ENCODE measurements at places on chromosomes 2 and 18. TPM values are rescaled to one million over a fixed set of nuclear protein-coding genes. Genes with fewer than 3 reads are reported as not detected.

Gene CHST9
- total RNA-seq, result 19.6 TPM

Gene LRPPRC
- total RNA-seq, result 96.6 TPM

Gene DLGAP1
- total RNA-seq, result 5.2 TPM

DNA sequence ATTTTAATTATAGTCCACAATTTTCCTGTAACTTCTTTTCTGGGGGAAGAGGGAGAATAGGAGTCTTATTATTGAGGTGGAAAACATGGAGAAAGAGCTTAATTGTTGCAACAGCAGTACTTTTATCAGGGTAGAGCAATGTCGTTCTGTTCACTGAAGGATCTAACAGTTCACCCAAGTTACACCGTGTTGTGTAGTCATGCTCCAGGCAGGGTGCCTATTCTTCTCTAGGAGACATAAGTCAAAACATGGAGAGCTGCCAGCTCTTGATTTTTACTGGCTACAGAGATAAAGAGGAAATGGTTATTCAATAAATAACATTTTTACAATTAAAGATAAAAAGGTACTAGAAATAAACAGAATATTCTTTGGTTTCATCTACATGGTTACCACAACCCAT is 594.3 kb upstream of the NETO1 start:
- no peaks in the 10 kb centered on the region for H3K36me3 ChIP-seq
- no peak overlapping the region for H3K4me3 ChIP-seq
- H3K27ac ChIP-seq, result no peak overlapping the region
- H3K27me3 ChIP-seq, result no peaks in the 10 kb centered on the region

- H3K27ac ChIP-seq, result no peak overlapping the region
- H3K27me3 ChIP-seq, result peaks cover 2% of the 10 kb centered on the region
- peaks cover 2% of the 10 kb centered on the region for H3K4me1 ChIP-seq
Measured at GRCh38 chr2:190837420-190837819, 43.2 kb upstream of the GLS start.

DNA sequence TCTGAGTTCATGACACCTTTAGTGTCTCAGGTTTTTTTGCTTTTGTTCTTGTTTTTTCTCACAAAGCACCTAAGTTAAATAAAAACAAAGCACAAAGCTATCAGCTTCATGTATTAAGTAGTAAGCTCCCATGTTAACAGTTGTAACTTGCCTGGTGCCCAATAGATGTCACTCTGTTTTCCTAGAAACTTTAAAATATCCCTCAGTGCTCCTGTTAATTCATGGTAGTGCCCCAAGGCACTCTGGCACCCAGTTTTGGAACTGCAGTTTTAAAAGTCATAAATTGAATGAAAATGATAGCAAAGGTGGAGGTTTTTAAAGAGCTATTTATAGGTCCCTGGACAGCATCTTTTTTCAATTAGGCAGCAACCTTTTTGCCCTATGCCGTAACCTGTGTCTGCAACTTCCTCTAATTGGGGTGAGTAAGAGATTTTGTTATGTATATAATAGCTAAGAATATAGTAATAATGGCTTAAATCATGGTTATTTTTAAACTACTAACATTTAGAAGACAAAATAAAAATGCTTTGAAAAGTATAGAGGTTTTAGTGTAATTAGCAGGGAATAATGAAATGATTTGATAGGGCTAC is 555.0 kb upstream of the TMEFF2 start:
- no peak overlapping the region for H3K4me3 ChIP-seq
- no peaks in the 10 kb centered on the region for H3K27me3 ChIP-seq
- H3K36me3 ChIP-seq, result no peaks in the 10 kb centered on the region
- H3K4me1 ChIP-seq, result no peaks in the 10 kb centered on the region
- H3K27ac ChIP-seq, result no peak overlapping the region

GRCh38 chr2:156396126-156396525 is 40.1 kb upstream of the GPD2 start:
- no peak overlapping the region for H3K27ac ChIP-seq
- peaks cover 2% of the 10 kb centered on the region for H3K36me3 ChIP-seq
- no peak overlapping the region for H3K4me3 ChIP-seq
- peaks cover 11% of the 10 kb centered on the region for H3K4me1 ChIP-seq
- H3K27me3 ChIP-seq, result no peaks in the 10 kb centered on the region
- DNase-seq, result peak; percentile 63

DNA sequence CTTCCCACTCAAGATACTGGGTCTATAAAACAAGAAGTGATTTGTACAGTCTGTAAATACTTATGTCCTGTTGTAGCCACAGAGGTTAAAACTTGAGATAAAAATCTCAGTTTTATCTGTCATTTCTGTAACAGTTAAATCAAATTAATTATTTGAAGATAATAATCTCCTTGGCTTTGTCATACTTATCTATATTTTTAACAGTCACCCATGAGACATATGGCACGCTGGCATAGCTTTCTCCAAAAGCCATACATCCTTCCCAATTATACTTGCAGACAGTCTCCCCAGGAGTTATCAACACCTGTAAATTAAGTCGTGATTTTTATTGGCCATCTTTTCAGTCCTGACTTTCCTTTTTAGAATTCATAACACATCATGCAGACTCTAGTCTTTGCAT is 68.9 kb upstream of the UNC80 start:
- no peaks in the 10 kb centered on the region for H3K36me3 ChIP-seq
- DNase-seq, result no peak
- no peak overlapping the region for H3K4me3 ChIP-seq
- H3K27me3 ChIP-seq, result no peaks in the 10 kb centered on the region

GRCh38 chr2:85734942-85735608 is 18.7 kb upstream of the ATOH8 start:
- H3K36me3 ChIP-seq, result no peaks in the 10 kb centered on the region
- peaks cover 8% of the 10 kb centered on the region for H3K4me1 ChIP-seq
- DNase-seq, result no peak

DNA sequence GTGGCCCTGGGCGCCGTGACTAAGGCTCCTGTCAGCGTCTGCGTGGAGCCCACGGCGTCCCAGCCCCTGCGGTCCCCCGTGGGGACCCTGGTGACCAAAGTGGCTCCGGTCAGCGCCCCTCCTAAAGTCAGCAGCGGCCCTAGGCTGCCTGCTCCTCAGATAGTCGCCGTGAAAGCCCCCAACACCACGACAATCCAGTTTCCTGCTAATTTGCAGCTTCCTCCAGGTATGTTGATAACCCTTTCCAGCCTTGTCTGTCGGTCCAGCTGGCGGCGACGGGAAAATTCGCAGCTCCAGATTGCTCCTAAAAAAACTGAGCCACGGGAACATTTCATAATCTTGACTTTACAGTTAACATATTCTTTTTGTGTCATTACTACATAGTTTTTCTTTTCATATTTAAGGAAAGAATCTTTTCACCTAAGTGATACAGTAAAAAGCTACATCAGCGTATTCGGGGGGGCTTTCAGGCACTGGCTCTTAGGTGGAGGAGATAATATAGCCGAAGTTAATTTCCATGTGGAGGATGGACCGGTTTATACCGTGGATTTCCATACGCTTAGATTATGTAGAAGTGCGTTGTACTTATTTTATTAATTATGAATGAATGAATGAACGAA is 916 bp downstream of the TAF4B start:
- DNase-seq, result peak; percentile 18
- no peaks in the 10 kb centered on the region for H3K36me3 ChIP-seq
- peaks cover 4% of the 10 kb centered on the region for H3K27me3 ChIP-seq
- peak overlapping the region; percentile 44 for H3K27ac ChIP-seq
- H3K4me1 ChIP-seq, result peaks cover 4% of the 10 kb centered on the region

Measured in lung (tissue), 17 donors.